Suppressor macrophage treated with lipopolysaccharide for 4 hours (primary cell): ENCODE measurements at places on chromosomes 6 and 20.
A peak's percentile ranks its signal among the peaks of the same experiment; 100 is the strongest.

- peak; percentile 23 for DNase-seq
Observed at GRCh38 chr6:62775427-62776022, 435.7 kb upstream of the FKBP1C start.

GRCh38 chr6:56706981-56707726 lies 64.5 kb upstream of the DST start:
- DNase-seq = no peak

DNA sequence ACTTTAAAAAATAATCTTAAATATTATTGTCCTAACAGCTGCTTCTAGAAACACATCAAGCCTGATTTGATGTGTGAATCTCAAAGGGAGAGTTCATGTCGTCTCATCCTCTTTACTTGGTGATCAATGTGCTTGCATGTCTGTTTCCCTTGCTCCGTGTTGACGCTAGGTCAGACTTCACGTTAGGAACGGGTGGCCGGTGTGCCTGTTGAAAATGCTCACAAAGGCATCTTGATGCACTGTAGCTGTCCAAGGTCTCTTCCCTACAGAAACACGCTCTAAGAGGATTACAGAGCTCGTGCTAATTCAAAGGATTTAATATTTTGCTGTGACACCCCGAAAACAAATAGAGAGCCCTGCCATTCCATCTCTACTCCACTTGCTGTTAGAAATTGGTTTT lies 84.6 kb downstream of the ID4 start:
- no peak for DNase-seq

- peak; percentile 49 for DNase-seq
Observed at GRCh38 chr6:166959911-166960608, 3.7 kb upstream of the RNASET2 start.

DNA sequence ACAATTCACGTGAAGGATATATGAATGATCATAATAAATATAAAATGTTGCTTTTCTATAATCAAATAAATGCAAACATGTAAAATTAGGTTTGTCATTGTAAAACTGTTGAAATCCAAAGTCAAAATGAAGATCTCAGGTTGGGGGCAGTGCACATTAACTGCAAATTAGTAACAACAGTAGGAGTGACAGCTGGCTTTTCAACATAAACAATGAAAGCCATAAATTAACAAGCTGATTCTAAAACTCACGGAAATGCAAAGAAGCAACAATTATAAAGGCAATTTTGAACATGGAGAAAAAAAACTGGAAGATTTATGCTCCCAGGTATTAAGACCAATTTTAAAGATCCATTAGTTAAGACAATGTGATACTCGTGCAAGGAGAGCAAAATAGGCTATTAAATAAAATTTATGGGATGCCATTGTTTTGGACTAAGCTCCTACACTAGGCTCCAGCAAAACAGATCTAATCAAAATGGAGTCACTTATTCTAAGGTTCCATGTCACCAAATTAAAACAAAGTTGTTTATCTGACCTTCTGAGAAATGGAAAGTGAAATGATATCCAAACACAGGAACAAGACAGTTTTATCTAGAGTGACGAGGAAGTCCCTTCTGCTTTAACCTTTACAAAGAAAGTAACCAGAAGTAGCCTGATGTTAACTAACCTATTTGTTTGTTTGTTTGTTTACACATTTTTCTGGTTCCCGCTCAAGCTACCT lies 770.8 kb downstream of the EPHA7 start:
- no peak for DNase-seq

GRCh38 chr20:30485331-30486102 lies 771.9 kb upstream of the DEFB115 start:
- DNase-seq = no peak

DNA sequence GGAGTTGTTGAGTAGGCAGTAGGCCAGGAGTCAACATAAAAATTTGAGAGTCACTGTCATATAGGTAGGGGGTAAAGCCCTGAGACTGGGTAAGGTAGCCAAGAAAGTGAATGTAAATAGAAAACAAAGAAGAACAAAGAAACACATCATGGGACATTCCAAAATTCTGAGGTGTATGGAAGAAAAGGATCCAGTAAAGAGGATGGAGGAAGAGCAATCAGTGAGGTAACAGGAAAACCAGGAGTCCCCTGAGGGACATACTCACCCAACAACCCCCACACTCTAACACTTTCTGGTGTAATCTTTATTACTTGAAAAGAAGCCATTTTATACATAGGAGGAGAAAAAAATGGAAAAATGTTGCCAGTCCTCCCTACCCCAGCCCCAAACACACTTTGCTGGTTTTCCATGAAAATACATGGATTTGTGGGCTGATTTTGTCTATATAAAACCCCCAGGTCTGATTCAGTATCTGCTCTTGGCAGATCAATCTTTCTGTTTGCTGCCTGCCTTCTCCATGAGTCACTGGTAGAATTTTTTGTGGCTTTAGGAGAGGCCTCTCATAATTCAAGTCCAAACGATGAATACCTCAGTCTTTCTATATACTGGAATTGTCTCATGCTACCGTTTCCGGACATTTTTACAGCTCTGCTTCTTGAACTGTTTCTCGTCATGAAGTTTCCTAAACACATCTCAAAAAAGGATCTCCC lies 271.4 kb upstream of the MAN1A1 start:
- no peak for DNase-seq

DNA sequence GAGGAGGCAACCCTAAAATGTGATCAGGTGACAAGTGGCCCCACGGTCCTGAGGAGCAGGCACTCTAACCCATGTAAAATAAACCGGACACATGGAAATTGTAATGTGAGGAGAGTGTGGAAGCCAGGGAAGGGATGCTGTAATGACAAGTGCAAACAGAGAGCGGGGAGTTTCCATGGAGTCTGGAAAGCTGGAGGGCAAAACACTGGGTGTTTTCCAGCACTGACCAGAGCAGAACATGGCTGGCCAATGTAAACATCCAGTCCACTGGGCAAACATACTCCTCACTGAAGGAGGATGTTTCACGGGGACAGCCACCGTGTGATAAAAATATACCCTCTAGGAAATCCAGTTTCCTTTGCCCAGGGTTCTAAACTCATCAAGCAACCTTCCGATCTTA lies 219.0 kb upstream of the JARID2 start:
- DNase-seq = no peak
